ENCODE measurements at places on chromosomes 7 and 10.

DNA sequence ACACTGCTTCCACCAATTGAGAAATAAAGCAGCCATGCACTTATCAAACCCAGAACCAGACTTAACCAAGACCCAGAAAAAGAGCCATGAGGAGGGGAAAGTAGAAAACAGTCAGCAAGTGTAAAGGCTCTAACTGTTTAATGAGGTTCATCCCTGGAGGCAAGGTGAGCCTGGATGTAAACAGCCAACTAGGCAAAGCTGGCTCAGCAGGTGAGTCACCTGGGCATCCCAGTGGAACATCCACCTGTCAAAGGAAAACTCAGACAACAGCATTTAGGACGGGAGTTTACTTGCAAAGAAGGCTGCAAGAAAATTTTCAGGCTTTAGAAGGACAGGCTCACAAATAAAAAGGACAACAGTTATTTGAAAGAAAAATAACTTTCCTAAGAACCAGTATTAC lies 153.0 kb downstream of the SNX13 start:
- DNase-seq = peak; percentile 46

- DNase-seq = no peak
Measured at GRCh38 chr7:98186452-98187137, 24.6 kb upstream of the BHLHA15 start.

GRCh38 chr10:108327706-108328105 lies 1163.2 kb upstream of the SORCS1 start:
- DNase-seq = no peak

DNA sequence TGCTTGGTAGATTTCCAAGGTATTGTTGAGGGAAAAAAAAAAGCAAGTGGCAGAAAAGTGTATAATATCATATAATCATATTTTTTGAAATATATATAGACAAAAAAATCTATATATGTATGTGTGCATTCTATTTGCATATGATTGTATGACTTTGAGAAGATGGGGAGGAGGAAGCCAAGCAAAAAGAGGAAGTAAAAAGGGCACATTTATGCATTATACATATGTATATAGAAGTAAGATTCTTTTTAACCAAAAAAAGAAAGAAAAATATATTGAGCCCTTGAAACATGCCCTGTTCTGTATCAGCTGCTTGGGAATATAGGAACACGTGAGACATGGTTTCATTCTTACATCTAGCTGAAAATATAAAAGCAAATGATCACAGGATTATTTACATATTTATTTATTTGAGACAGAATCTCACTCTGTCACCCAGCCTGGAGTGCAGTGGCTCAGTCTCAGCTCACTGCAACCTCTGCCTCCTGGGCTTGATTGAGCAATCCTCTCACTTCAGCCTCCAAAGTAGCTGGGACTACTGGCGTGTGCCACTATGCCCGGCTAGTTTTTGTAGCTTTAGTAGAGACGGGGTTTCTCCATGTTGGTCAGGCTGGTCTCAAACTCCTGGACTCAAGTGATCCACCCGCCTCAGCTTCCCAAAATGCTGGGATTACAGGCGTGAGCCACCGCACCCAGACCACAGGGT lies 18.0 kb upstream of the SLF2 start:
- no peak for DNase-seq

DNA sequence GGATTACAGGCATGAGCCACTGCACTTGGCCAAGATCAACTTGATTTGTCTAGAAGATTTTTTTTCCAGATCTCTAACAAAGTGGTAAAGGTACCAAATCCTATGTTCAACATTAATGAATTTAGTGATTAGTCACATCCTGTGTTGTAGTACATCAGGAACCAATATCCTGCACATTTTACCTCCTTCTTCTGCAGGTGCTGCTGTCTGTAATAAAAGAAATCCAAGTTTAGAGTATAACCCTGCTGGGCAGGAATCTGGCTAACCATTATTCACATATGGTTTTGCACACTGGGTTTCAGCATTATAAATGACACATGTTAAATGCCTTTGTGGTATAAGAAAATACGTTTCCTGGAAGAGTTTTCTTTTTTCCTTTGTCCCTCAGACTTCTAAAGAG lies 10.8 kb downstream of the PARD3 start:
- DNase-seq = peak; percentile 45

GRCh38 chr7:148241700-148242293 lies 348.8 kb upstream of the C7orf33 start:
- no peak for DNase-seq

- no peak for DNase-seq
Measured at GRCh38 chr7:94436700-94437099, 42.0 kb downstream of the COL1A2 start.

- DNase-seq = no peak
Measured at GRCh38 chr10:125079091-125079600, 81.2 kb downstream of the CTBP2 start.

GRCh38 chr10:113148071-113148825 lies 198.2 kb downstream of the TCF7L2 start:
- no peak for DNase-seq

DNA sequence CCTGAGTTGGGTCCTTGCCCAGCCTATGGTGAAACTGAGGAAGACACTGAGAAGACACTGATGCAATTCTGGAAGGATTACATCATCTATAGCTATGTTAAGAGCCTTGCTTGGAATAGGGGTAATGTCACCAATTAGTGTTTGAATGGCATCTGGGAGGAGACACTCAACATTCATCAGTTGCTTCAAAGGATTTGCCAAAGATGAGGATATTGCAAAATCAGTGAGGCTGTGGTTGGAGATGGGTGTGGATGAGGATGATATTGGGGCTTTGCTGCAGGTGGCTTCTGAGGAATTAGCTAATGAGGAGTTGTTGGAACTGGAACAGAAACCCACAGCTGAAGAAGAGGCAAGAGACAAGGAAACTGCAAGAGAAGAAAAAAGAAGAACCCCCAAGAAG lies 146.7 kb upstream of the SP4 start:
- DNase-seq = no peak

- DNase-seq = no peak
Measured at GRCh38 chr7:45267262-45267661, 109.7 kb downstream of the RAMP3 start.

- no peak for DNase-seq
Measured at GRCh38 chr10:71077796-71078453, 134.4 kb upstream of the UNC5B start.

All from DMS53 (cell line).